GM18507 (cell line): ENCODE measurements at places on chromosomes 7 and 10.

DNA sequence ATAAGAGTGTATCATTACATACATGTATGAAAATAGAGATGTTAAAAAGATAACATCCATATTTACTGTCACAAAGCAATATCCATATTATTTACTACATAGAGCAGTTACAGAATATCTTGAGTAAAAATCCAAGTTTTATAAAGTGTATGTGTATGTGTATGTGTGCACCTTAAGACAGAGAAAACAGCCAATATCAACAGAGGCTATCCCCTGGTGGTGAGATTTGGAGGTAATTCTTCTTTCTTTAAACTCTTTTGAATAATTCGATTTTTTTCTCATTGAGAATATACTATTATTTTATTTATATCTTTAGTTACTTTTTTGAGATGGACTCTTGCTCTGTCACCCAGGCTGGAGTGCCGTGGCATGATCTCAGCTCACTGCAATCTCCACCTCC is 18.4 kb downstream of the TRDMT1 start:
- no peak for DNase-seq

GRCh38 chr10:72009051-72009424 is 44.8 kb downstream of the CHST3 start:
- no peak for DNase-seq

DNA sequence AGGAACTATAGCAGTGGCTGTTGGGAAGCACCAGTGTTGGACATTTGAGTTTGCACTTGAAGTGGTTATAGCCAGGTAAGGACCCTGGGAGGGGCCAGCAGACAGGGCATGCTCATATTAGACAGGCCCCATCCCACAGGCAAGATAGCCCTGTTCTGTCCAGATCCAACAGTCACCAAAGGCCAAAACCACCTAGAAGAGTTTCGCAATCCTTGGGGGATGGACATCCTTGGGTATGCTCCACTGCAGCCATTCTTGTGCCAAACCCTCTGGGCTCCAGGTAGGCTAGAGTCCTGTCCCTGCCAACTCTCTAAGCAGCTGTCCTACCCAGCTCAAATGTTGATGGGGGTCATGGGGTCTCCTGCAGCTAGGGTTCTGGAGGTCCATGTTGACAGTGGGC is 76.8 kb downstream of the TMEM26 start:
- no peak for DNase-seq

DNA sequence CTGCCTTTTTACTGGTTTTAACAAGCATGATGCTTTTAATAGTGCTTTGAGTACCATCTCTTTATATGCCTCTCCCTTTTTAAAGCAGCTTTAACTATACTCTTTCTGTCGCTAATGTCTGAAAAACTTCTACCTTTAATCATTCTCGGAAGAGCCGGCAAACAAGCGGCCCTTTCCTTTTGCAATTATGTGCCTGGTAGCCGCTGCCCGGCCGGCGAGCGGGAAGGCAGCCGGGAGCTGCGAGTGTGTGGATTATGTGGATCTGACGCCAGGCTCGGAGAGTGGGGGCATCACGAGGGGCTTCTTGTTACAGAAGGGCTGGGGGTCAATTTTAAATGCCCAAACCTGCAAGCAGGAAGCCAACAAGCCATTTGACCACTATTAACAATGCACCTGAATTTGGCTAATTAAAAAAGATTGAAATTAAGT is 120.9 kb downstream of the BUB3 start:
- DNase-seq = no peak

DNA sequence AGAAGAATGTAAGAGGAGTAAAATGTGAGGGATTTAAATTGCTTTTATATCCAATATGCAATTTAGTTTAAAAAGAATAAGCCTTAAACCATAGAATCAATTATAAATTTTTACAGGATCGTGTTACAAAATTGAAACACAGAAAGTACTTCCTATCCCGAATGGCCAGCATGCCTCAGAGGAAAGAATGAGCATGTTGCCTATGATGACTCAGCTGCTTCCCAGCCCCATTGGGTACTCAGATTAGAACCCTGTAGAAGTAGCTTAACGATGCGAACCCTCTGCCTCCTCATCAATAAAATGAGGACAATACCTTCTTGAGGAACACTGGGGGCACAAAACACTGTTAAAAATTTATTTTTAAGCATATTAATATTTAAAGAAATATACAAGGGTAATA is 113.4 kb upstream of the CDK1 start:
- no peak for DNase-seq
